Suprapubic skin (tissue), 4 donors: ENCODE measurements at places on chromosomes 5 and 9. TPM values are rescaled to one million over a fixed set of nuclear protein-coding genes. Genes with fewer than 3 reads are reported as not detected.
A peak's percentile ranks its signal among the peaks of the same experiment; 100 is the strongest.

- peaks cover 4% of the 10 kb centered on the region for H3K4me1 ChIP-seq
- DNase-seq, result no peak
- no peaks in the 10 kb centered on the region for H3K36me3 ChIP-seq
- H3K4me3 ChIP-seq, result no peak overlapping the region
- H3K27me3 ChIP-seq, result no peaks in the 10 kb centered on the region
- no peak overlapping the region for H3K27ac ChIP-seq
Observed at GRCh38 chr5:148739524-148739923, 85.2 kb upstream of the HTR4 start.

The DMGDH gene
- 1.1 TPM for total RNA-seq

- H3K4me3 ChIP-seq, result no peak overlapping the region
- no peaks in the 10 kb centered on the region for H3K4me1 ChIP-seq
- H3K27ac ChIP-seq, result no peak overlapping the region
- no peaks in the 10 kb centered on the region for H3K27me3 ChIP-seq
Observed at GRCh38 chr5:41414598-41414997, 95.8 kb downstream of the PLCXD3 start.

DNA sequence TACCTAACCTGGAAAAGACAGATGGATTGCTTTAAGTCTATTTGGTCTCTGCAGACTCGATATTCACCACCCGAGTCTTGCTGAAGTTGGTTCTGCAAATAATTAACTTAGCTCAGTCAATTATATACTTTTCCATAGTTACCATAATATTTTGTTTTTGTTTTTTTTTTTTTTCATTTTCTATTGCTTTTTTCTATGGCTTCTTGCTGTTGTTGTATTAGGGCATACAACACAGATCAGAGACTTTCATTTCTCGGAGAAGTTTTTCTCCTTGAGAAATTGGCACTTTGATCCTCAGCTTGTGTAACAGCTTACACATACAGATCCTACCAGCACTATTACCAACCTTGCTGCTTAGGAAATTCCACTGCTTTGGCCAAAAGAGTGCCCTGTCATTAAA is 88.0 kb downstream of the GPR21 start:
- no peaks in the 10 kb centered on the region for H3K4me1 ChIP-seq
- no peaks in the 10 kb centered on the region for H3K36me3 ChIP-seq
- H3K27ac ChIP-seq, result no peak overlapping the region
- no peak overlapping the region for H3K4me3 ChIP-seq
- no peaks in the 10 kb centered on the region for H3K27me3 ChIP-seq

- peak overlapping the region; percentile 64 for H3K27ac ChIP-seq
- H3K27me3 ChIP-seq, result no peaks in the 10 kb centered on the region
- peaks cover 8% of the 10 kb centered on the region for H3K36me3 ChIP-seq
- no peak overlapping the region for H3K4me3 ChIP-seq
Observed at GRCh38 chr5:14439087-14439871, 142.3 kb upstream of the OTULINL start.

The TNPO1 gene
- total RNA-seq, result 47.3 TPM

The SPATA31D3 gene
- not detected for total RNA-seq

GRCh38 chr5:66015196-66015960 is 89.0 kb downstream of the ERBIN start:
- H3K36me3 ChIP-seq, result peaks cover 3% of the 10 kb centered on the region
- H3K4me3 ChIP-seq, result no peak overlapping the region
- H3K27me3 ChIP-seq, result no peaks in the 10 kb centered on the region
- H3K4me1 ChIP-seq, result no peaks in the 10 kb centered on the region
- no peak overlapping the region for H3K27ac ChIP-seq
- no peak for DNase-seq

DNA sequence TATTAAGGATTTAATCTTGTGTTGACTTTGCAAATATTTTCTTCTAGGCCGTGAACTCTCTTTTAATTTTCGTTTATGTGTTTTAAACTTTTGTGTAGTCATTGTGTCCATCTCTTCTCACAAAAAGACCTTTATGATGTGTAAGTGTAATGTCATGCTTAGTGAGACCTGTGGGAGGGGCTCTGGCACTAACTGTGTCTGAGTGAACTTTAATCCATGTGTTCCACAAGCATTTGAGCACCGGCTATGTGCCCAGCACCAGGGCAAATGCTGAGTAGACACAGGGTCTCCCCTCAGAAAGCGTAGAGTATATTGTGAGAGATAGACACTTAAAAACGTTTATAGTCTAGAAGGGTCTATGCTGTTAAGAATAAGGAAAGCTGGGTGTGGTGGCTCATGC is 272.6 kb upstream of the TUT7 start:
- DNase-seq, result no peak
- no peaks in the 10 kb centered on the region for H3K36me3 ChIP-seq
- H3K27ac ChIP-seq, result no peak overlapping the region
- no peak overlapping the region for H3K4me3 ChIP-seq
- no peaks in the 10 kb centered on the region for H3K4me1 ChIP-seq
- no peaks in the 10 kb centered on the region for H3K27me3 ChIP-seq

DNA sequence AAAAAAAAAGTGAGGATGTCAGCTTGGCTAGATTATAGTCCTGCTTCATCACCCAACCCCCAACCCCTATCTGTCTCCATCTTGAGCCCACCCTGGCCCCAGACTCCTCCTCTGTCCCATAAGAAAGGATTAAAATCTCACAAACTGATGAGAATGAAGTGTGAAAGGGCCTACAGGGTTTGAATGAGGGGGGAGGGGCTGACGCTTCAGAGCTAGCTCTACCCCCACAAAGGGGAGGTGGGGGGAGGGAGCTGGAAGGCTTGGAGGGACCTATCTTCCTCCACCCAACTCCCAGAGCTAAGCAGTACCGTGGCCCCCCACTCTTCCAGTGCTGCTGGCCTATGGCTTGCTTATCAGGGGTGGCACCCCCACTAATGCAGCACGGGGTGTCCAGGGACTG is 43.7 kb upstream of the HAND1 start:
- no peak for DNase-seq
- H3K36me3 ChIP-seq, result no peaks in the 10 kb centered on the region
- no peak overlapping the region for H3K27ac ChIP-seq
- peaks cover 11% of the 10 kb centered on the region for H3K4me1 ChIP-seq
- H3K27me3 ChIP-seq, result peaks cover 25% of the 10 kb centered on the region

The SH2D3C gene
- total RNA-seq, result 4.7 TPM

The C9 gene
- total RNA-seq, result 5.6 TPM

The TXN gene
- total RNA-seq, result 171 TPM

The TMEM267 gene
- total RNA-seq, result 12.2 TPM

GRCh38 chr9:12934545-12935272 is 159.9 kb downstream of the LURAP1L start:
- H3K27ac ChIP-seq, result no peak overlapping the region
- DNase-seq, result no peak
- H3K4me3 ChIP-seq, result no peak overlapping the region
- H3K27me3 ChIP-seq, result no peaks in the 10 kb centered on the region
- H3K4me1 ChIP-seq, result no peaks in the 10 kb centered on the region

- H3K27me3 ChIP-seq, result no peaks in the 10 kb centered on the region
- no peak for DNase-seq
- H3K36me3 ChIP-seq, result no peaks in the 10 kb centered on the region
- H3K4me3 ChIP-seq, result no peak overlapping the region
Observed at GRCh38 chr5:97576956-97577355, 393.9 kb upstream of the RIOK2 start.

The DMRTA1 gene
- 0.11 TPM for total RNA-seq

DNA sequence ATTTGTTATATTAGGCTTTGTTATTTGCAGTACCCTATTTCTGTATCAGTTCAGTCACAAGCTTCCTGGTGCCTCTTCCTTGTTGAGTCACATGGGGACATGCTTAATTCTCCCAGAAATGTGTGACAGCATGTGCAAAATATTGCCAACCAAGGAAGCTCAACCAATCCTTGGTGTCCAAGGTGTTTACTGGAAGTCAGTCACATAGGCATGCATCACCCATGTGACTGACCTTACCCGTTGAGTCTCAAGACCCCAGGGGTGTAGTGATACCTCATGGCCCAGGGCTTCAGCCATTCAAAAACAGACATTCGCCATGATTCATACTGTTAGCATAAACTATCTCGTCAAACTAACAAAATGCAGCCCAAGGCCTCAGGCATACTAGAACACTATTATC is 9.3 kb upstream of the ANKDD1B start:
- H3K4me1 ChIP-seq, result no peaks in the 10 kb centered on the region
- H3K4me3 ChIP-seq, result no peak overlapping the region
- no peaks in the 10 kb centered on the region for H3K27me3 ChIP-seq
- H3K27ac ChIP-seq, result no peak overlapping the region
- peaks cover 21% of the 10 kb centered on the region for H3K36me3 ChIP-seq

The ZNF300 gene
- total RNA-seq, result 5.1 TPM

The EGFL7 gene
- total RNA-seq, result 12.2 TPM

- no peak overlapping the region for H3K4me3 ChIP-seq
- no peak overlapping the region for H3K27ac ChIP-seq
- H3K36me3 ChIP-seq, result no peaks in the 10 kb centered on the region
- DNase-seq, result no peak
- peaks cover 9% of the 10 kb centered on the region for H3K4me1 ChIP-seq
Observed at GRCh38 chr5:74935752-74936091, 69.5 kb upstream of the FAM169A start.

The GAS1 gene
- total RNA-seq, result 22.8 TPM

DNA sequence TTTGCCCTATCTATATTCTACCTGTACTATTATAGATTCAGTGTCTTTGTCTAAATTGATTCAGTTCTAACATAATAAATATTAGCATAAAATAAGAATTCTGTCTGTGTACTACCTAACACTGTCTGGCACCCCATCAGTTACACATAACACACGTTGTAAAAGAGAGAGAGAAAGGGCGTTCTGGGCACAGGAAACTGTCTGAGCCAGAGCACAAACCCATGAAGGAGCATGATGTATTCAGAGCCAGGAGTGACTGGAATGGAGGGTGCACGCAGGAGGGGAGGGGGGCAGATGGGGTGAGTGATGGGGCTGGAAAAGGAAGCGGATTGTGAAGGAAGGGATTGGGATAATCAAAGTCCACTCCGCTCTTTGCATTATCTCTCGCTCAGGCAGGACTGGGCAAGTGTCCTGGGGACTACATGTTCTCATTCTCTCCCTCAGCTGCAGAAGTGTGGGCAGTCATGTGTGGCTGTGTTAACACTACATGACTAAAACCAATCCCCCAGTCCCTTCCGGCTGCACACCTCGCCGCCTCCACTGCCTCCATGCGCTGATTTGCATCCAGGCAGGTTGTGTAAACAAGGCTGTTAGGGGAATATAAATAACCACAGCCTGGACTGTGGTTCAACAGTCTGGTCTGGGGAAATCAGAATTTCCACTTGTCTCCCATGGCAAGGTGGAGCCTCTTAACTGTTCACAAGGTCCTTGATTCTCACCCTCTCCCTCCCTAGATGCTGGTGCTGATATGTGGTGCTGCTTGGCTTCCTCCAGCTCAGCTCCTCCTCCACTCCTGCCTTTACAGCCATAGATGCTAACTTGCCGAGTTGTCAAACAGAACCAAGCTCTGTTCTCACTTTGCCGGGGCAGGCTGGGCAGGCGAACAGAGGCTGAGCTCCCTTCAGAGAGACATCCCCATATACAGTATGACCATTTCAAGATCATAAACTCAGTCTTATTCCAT is 367.5 kb upstream of the BRINP1 start:
- H3K27me3 ChIP-seq, result no peaks in the 10 kb centered on the region
- no peak overlapping the region for H3K4me3 ChIP-seq

- no peaks in the 10 kb centered on the region for H3K27me3 ChIP-seq
- no peak overlapping the region for H3K27ac ChIP-seq
- no peak overlapping the region for H3K4me3 ChIP-seq
- H3K4me1 ChIP-seq, result no peaks in the 10 kb centered on the region
Observed at GRCh38 chr5:55030676-55031369, 6.8 kb downstream of the GZMK start.

GRCh38 chr9:137485343-137486140 is 26.4 kb upstream of the NSMF start:
- peaks cover 11% of the 10 kb centered on the region for H3K4me1 ChIP-seq
- H3K27me3 ChIP-seq, result no peaks in the 10 kb centered on the region
- H3K4me3 ChIP-seq, result no peak overlapping the region
- H3K27ac ChIP-seq, result no peak overlapping the region
- DNase-seq, result no peak
- H3K36me3 ChIP-seq, result peaks cover 13% of the 10 kb centered on the region

The TRIM7 gene
- 52.0 TPM for total RNA-seq

- H3K27ac ChIP-seq, result no peak overlapping the region
- DNase-seq, result no peak
- peaks cover 27% of the 10 kb centered on the region for H3K4me1 ChIP-seq
- no peaks in the 10 kb centered on the region for H3K36me3 ChIP-seq
- no peaks in the 10 kb centered on the region for H3K27me3 ChIP-seq
- no peak overlapping the region for H3K4me3 ChIP-seq
Observed at GRCh38 chr5:142864290-142865260, 94.4 kb downstream of the ARHGAP26 start.

DNA sequence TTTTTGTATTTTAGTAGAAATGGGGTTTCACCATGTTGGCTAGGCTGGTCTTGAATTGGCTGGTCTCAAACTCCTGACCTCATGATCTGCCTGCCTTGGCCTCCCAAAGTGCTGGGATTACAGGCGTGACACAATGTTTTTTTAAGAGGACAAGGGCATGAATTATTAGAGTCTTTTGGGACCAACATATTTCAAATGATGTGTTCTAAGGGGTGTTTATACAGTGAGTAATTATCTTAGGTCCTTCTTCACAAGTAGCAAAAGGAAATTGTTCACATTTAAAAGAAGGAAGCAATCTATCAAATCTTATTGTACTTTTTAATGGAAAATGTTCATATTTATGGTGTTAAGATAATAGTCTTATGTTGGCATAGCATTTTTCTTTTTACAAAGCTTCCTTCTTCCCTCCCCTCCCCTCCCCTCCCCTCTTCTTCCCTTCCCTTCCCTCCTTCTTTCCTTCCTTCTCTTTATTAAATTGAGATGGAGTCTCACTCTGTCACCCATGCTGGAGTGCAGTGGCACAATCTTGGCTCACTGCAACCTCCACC is 6.7 kb downstream of the GNG10 start:
- no peaks in the 10 kb centered on the region for H3K27me3 ChIP-seq
- H3K36me3 ChIP-seq, result peaks cover 29% of the 10 kb centered on the region
- H3K4me1 ChIP-seq, result peaks cover 5% of the 10 kb centered on the region
- no peak overlapping the region for H3K27ac ChIP-seq
- no peak for DNase-seq

GRCh38 chr9:132901858-132902831 is 23.4 kb downstream of the SPACA9 start:
- no peaks in the 10 kb centered on the region for H3K27me3 ChIP-seq
- no peak overlapping the region for H3K4me3 ChIP-seq
- no peak for DNase-seq
- H3K36me3 ChIP-seq, result peaks cover 83% of the 10 kb centered on the region
- no peaks in the 10 kb centered on the region for H3K4me1 ChIP-seq
